Pulmonary artery endothelial cell (primary cell): ENCODE measurements at places on chromosomes 2 and 18. TPM values are rescaled to one million over a fixed set of nuclear protein-coding genes. Genes with fewer than 3 reads are reported as not detected.

LGALSL gene
- 2.7 and 4.5 TPM in 2 replicates for total RNA-seq

SERPINB7 gene
- not detected in 2 replicates for total RNA-seq

PROKR1 gene
- not detected in 2 replicates for total RNA-seq

LOXHD1 gene
- total RNA-seq, result not detected in 2 replicates

FTCDNL1 gene
- 0.73 and 1.2 TPM in 2 replicates for total RNA-seq

LIMS4 gene
- total RNA-seq, result 11.1 and 12.4 TPM in 2 replicates

AMER3 gene
- not detected in 2 replicates for total RNA-seq

IL1A gene
- total RNA-seq, result 0.60 and 0.73 TPM in 2 replicates

MOCOS gene
- total RNA-seq, result 0.79 and 1.3 TPM in 2 replicates

IL36B gene
- total RNA-seq, result not detected in 2 replicates

RIOK3 gene
- 50.1 and 58.6 TPM in 2 replicates for total RNA-seq

AAK1 gene
- total RNA-seq, result 46.3 and 53.9 TPM in 2 replicates

EML6 gene
- 1.1 and 2.0 TPM in 2 replicates for total RNA-seq

FOXI3 gene
- not detected in 2 replicates for total RNA-seq

PLB1 gene
- total RNA-seq, result 0.46 and 0.81 TPM in 2 replicates

SERPINB2 gene
- 0.71 and 1.1 TPM in 2 replicates for total RNA-seq

PLEKHB2 gene
- total RNA-seq, result 90.9 and 164 TPM in 2 replicates

CFAP210 gene
- total RNA-seq, result not detected in 2 replicates

HNMT gene
- 9.2 and 11.3 TPM in 2 replicates for total RNA-seq

HOXD3 gene
- total RNA-seq, result not detected in 2 replicates

BOLL gene
- total RNA-seq, result not detected in 2 replicates

ANKRD30BL gene
- not detected in 2 replicates for total RNA-seq

ALPG gene
- total RNA-seq, result not detected in 2 replicates

TBR1 gene
- 0.04 and 0.07 TPM in 2 replicates for total RNA-seq

ARHGAP25 gene
- 1.5 and 1.7 TPM in 2 replicates for total RNA-seq

ACVR1 gene
- 14.6 and 21.2 TPM in 2 replicates for total RNA-seq

EN1 gene
- total RNA-seq, result not detected in 2 replicates

KCNIP3 gene
- 0.33 and 0.35 TPM in 2 replicates for total RNA-seq

LYPD6 gene
- 1.3 and 1.8 TPM in 2 replicates for total RNA-seq

LRP1B gene
- total RNA-seq, result 0.20 TPM in 1 of 2 replicates, not detected in the other

STK39 gene
- total RNA-seq, result 3.9 and 5.1 TPM in 2 replicates

VPS54 gene
- 17.6 and 24.3 TPM in 2 replicates for total RNA-seq

CD8B2 gene
- total RNA-seq, result not detected in 2 replicates

PXDN gene
- total RNA-seq, result 249 and 307 TPM in 2 replicates

PSMA8 gene
- total RNA-seq, result not detected in 2 replicates

THUMPD2 gene
- total RNA-seq, result 7.5 and 8.7 TPM in 2 replicates

IRS1 gene
- total RNA-seq, result 0.07 TPM in 2 replicates

DOCK10 gene
- total RNA-seq, result 21.9 and 25.4 TPM in 2 replicates

NFATC1 gene
- 4.5 and 6.4 TPM in 2 replicates for total RNA-seq

ESPNL gene
- total RNA-seq, result under 0.01 TPM in 1 of 2 replicates, not detected in the other

OSGEPL1 gene
- 6.8 and 9.2 TPM in 2 replicates for total RNA-seq

CENPA gene
- total RNA-seq, result 14.2 and 28.3 TPM in 2 replicates

TRAK2 gene
- 30.3 and 35.0 TPM in 2 replicates for total RNA-seq

RAX gene
- not detected in 2 replicates for total RNA-seq

HRH4 gene
- total RNA-seq, result 0.07 TPM in 1 of 2 replicates, not detected in the other

INSIG2 gene
- total RNA-seq, result 23.9 and 31.2 TPM in 2 replicates
